ENCODE measurements at places on chromosomes 13 and 19.

GRCh38 chr13:21796775-21797514 lies 126.1 kb downstream of the FGF9 start:
- no peak for DNase-seq

DNA sequence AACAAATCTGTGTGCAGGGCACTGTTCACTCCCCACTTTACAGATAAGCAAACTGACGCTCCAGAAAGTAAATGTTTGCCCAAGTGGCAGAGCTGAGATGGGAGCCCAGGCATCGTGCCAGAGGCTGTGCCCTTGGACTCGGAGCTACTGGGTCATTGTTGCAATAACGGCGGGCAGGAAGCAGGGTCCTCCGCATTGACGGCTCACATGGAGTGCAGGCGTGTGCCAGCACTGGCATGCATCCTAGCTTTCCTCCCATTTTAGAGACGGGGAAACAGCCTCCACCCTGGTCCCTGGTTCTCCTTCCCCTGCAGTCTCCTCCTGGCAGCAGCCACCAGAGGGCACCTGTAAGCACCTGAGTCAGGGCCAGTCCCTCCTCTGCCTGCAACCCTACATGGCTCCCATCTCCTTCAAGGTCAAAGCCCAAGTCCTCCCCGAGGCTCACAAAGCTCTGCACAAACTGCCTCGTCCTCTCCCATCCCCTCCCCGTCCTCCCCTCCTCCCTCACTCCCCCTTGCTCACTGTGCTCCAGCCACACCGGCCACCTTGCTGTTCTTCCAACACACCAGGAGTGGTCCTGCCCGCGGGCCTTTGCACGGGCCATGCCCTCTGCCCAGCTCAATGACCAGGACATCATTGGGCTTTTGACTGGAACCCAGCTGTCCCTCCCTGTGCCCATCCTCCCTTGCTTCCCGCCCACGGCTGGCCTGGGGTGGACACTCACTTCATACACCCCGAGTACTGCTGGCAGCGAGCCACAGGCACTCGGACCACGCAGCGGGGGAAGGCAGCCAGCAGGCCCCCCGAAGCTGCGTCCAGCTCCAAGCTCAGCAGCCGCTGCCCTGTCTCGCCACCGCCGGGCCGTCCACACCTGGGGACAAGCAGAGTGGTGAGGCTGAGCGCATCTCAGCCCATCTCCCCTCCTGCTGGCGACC lies 7.7 kb upstream of the LRG1 start:
- peak; percentile 44 for DNase-seq

DNA sequence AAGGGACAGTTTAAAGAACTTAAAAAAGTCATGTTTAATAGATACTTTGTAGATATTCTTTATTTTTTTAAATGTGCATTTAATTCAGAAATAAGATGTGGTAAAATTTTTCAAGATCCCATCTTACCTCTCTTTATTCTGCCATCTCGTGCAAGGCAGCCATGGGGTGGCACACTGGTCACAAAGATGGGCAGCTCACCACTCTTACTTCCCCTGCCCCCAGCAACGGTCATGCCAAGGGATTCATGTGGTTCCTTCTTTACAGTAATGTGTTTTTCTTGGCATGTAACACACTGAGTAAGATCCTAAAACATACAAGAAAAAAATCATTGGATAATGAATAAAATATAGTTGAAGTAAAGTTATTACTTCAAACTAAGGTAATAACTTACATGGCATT lies 64.2 kb downstream of the LNX2 start:
- no peak for DNase-seq

GRCh38 chr13:113324398-113324797 lies 27.4 kb downstream of the LAMP1 start:
- no peak for DNase-seq

DNA sequence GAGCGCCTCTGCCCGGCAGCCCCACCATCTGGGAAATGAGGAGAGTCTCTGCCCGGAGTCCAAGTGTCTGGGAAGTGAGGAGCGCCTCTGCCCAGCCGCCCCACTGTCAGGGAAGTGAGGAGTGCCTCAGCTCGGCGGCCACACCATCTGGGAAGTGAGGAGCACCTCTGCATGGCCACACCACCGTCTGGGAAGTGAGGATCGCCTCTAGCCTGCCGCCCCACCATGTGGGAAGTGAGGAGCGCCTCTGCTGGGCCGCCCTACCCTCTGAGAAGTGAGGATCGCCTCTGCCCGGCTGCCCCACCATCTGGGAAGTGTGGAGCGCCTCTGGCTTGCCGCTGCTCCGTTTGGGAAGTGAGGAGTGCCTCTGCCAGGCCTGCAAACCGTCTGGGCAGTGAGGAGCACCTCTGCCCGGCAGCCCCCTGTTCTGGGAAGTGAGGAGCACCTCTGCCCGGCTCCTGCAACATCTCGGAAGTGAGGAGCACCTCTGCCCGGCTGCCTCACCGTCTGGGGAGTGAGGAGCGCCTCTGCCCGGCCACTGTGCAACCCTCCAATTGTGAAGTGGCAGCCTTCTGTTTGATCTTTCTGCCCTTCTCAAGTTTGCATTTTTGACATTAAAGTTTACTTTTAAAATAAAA lies 60.8 kb upstream of the CEACAM21 start:
- no peak for DNase-seq

- DNase-seq: no peak
Observed at GRCh38 chr19:695352-695949, at the start of gene PRSS57. Gene PRSS57, minus strand, starts transcription at chr19:695452. Its CDS starts 22 bp downstream, at chr19:695430.

DNA sequence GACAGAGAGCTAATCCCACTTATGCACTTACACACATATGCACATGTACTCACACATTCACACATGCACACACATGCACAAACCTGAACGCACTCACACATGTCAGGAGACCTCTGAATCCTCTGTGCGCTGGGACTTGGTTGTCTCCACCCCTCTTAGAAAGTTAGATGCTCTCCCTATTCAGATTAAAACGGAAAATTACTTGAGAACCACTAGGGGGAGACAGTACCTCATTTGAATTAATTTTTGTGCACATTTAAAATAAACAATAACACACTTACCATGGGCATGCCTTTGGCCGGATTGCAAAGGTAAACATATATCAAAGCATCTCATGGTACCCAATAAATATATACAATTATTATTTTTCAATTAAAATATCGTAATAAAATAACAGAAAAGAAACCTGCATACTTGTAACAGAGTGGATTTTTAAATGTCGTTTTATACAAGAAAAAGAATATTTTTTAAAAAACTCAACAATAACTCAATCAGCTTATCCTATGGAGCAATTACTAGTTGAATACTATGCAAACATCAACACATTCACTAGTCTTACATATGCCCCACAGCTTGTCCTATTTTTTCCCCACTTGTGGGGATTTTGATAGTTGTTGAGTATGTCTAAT lies 9.5 kb upstream of the LILRB4 start:
- DNase-seq: no peak

DNA sequence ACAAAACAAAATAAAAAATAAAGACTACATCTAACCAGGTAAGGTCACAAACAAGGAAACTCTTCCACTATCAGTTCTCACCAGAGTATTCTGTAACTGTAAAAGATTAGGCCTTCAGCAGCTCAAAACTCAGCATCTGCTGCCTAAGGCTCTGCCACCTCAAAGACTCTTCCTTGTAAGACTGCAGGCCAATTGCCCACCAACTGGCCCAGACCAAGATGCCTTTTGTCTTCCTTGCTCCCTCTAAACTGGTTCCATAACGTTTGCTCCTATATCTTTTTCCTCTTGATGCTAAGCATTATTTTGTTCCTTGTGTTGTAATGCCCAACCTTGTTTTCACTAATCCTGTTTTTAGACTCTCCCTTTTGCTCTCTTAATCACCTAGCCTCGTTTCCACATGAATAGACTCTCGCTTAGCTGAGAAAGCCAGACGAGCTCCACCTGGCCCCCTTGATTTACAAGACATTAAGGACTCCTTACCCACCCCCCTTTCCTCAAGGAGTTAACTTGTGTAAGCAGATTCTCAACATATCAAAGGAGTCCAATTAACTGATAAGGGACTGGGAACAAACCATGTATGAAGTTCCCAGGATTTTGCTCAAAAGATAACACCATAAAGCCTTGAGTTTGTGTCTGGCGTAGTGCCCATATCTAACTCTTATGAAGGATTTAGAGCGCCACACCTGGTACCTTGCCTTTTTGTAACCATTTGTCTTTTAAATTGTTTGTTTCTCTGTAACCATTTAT lies 1.5 kb downstream of the ZNF814 start:
- DNase-seq: no peak

GRCh38 chr13:97921176-97921816 lies 32.2 kb upstream of the IPO5 start:
- DNase-seq: no peak

DNA sequence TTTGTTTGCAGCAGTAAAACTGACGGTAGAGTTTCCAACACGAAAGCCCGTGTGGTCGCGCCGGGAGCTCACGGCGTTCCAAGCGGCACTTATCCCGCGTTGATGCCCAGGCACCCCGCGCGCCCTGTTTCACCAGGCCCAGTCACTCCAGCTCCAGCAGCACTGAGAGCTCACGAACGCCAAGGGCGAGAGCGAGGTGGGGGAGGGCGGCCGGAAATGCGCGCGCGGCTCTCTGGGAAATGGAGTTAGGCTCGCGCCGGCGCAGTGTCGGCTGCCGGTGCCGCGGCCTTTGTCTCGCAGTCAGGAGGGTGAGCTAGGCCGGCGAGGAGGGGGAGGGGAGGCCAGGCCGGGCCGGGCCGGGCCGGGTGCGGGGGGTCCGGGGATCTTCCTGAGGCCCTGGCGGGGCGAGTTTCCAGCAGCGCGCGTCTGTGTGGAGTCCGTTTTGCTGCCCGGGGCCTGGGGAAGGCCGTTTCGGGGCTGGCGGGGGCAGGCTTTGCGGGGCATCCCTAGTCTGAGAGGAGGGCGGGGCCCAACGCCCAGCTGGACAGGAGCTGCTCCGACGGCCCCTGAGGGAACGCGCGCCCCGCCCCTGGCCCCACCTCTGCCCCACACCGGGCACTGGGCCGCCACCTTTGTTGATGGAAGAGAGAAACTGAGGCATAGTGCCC lies at the start of gene ZNF135:
Gene ZNF135 (plus strand): TSS at position 280 of the 668 bp plus-strand sequence. CDS start 721 bp downstream, outside the sequence.
- peak; percentile 93 for DNase-seq

DNA sequence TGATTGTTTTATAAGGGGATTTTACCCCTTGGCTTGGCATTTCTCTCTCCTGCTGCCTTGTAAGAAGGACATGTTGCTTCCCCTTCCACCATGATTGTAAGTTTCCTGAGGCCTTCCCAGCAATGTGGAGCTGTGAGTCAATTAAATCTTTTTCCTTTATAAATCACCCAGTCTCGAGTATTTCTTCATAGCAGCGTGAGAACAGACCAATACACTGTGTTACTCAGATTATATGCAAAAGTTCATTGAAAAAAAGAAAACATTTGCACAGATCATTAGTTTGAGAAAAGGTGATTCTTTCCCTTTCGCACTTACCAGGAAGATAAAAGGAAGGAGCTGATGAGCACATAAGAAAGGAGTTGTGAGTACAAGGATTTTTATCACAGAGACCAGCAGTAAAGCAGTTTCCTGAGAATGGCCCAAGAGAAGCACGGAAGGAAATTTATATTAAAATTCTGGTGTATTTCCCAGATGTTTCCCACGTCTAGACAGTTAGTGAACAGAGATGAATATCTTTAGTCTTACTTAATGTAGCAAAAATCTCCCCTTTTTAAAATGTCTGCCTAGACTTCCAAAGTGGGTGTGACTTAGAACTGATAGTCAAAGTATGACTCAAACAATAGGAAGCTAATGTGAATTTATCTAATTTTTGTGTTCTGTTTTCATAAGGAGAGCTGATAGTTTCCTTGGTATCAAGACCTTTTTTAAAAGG lies 431.8 kb upstream of the SGCG start:
- DNase-seq: no peak

DNA sequence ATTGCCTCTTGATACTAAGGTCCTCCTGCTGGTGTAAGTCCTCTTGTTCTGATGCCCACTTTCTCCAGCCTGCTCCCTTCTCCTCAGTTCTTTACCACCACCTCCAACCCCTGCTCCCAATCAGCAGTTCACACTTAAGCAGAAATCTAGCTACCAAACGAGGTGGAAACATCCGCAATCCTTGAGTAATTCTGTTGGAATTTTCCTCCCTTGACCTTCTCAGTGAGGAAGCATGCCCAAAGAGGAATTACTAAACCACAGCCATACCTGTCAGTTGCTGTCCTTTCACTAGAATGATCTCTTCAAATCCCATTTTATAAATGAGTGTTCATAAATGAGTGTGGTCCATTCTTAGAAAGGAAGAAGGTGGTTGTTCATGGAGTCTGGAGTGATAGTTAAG lies 289.9 kb downstream of the DACH1 start:
- no peak for DNase-seq

GRCh38 chr19:19627621-19628500 lies at the start of gene LPAR2:
Gene LPAR2, minus strand, starts transcription at chr19:19628220. Its CDS starts 945 bp downstream, at chr19:19627275.
- DNase-seq: no peak

GRCh38 chr13:30121666-30122065 lies 185.7 kb downstream of the KATNAL1 start:
- DNase-seq: no peak

- no peak for DNase-seq
Observed at GRCh38 chr13:62209529-62209928, 793.9 kb upstream of the PCDH20 start.

- DNase-seq: no peak
Observed at GRCh38 chr13:34344816-34345215, 526.9 kb downstream of the RFC3 start.

GRCh38 chr13:67493835-67494234 lies 263.7 kb upstream of the PCDH9 start:
- no peak for DNase-seq

DNA sequence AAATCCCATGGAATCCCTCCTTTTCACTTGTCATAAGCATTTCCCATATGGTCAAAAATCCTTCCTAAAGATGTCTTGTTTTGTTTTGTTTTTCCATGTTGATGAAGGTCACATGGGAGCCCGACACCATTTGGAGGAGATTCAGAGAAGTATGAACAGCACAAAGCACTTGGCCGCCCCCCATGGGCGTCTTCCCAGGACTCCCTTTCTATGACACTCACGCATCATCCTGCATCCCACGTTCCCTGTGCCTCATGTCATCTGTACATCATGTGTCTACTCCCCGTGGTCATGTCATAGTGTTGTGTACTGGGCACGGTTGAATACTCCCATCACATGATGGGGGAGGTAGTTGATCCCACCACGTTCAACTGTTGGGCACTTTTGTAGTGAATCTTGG lies 2.0 kb downstream of the ZSCAN1 start:
- no peak for DNase-seq

DNA sequence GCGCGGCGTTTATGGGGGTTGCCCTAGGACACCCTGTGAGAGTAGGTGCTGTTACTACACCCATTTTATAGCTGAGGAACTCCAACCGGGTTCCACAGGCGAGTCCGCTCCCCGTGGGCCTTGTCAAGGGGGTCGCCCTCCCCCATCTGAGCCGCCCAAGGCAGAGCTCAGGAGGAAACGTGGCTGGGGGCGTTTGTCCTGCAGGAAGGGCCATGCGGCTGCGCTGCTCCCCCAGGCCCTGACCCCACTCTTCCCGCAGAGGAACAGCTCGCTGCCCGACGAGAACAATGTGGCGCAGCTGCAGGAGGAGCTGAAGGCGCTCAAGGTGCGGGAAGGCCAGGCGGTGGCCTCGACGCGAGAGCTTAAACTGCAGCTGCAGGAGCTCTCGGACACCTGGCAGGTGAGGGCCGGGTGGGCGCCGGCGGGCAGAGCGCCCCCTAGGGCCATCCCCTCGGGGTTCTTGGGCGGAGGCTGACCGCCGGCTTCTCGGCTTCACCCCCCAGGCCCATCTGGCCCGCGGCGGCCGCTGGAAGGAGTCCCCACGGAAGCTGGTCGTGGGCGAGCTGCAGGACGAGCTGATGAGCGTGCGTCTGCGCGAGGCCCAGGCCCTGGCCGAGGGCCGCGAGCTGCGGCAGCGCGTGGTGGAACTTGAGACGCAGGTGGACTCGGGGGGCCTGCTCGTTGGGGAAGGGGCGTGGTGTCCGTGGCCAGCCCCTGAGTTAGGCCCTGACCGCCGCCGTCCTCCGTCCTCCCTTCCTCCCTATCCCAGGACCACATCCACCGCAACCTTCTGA lies 12.4 kb downstream of the PRR36 start:
- DNase-seq: no peak
